ENCODE measurements at places on chromosomes 3 and 15.

DNA sequence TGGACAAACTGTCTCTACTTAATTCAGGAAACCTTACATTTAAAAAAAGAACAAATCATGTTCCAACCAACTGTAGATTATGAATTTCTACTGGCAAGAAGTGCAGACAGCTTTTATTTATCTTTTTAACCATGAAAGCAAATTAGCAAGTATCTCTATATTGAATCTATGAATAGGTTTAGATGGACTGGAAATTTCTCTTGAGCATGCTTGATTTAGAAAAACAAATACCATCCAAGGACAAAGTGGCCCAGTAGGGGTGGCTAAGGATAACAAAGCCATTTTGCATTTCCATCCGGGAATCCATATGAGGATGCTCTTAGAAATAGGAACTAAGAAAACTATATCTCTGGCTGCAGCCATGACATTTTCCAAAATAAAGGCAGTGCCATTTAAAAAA is 150.6 kb downstream of the KCNMB2 start:
- DNase-seq, result no peak

DNA sequence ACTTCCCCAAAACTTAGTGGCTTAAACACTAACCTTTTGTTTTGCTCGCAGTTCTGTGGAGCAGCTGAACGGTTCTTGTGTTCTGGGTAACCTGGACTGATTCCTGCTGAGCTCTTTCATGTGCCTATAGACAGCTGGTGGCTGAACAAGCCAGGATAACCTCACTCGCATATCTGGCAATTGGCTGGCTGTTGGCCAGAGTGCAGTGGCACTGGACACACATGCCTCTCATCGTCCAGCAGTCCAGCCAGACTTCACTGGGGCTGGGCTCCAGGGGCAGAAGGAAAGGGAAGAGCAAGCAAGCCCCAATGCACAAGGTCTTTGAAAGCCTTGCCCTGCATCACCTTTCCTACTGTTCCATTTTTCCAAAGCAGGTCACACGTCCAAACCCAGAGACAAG is 53.6 kb upstream of the GATA2 start:
- DNase-seq, result no peak

DNA sequence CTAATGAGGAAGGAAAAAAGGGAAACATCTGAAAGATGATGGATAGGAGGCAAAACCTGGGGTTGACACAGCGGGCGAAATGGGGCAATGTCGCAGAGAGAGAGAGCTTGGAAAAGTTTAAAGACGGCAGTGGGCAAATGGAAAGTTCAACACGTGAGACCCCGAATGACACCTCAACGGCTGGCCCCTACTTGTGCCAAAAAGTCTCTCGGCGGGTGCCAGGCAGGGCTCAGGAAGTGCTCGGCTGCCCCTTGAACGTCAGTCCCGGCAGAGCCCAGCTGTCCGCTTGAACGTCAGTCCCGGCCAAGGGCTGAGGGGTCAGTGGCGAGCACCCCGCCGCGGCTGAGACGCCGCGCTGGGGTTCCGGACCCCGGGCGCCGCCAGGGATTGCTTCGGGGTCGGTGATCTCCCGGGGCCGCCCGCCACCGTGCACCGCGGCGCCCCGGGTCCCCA is 658 bp downstream of the EOGT start:
- no peak for DNase-seq

DNA sequence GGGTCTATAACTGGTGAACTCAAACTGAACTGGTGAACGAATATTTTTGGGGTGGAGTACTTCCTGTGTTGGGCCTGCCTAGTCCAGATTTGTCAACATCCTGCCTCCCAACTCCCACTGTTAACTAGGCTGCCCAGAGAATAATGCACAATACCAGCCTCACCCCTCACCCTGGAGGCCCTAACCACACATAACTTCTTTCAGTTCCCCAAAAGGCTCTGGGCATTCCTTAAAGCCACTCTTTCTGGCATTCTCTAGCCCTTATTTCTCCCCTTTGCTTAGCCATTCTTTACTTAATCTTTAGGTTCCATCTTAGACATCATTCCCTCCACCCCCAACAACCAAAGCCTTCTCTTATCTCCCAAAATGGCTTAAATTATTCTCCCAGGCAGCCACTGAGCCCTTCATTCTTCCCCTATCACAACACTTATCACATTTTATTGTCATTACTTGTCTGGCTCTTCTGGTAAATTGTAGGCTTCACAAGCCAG is 9.1 kb upstream of the SEC11A start:
- DNase-seq, result no peak

GRCh38 chr15:31857194-31857593 is 173.1 kb upstream of the CHRNA7 start:
- no peak for DNase-seq

Measured in stimulated activated CD4-positive, alpha-beta T cell treated with anti-CD3 and anti-CD28 coated beads, Interleukin-15, amount 100 ng/mL, for 1 hour (primary cell).